HEK293T (cell line): ENCODE measurements at places on chromosomes 6 and 20.

DNA sequence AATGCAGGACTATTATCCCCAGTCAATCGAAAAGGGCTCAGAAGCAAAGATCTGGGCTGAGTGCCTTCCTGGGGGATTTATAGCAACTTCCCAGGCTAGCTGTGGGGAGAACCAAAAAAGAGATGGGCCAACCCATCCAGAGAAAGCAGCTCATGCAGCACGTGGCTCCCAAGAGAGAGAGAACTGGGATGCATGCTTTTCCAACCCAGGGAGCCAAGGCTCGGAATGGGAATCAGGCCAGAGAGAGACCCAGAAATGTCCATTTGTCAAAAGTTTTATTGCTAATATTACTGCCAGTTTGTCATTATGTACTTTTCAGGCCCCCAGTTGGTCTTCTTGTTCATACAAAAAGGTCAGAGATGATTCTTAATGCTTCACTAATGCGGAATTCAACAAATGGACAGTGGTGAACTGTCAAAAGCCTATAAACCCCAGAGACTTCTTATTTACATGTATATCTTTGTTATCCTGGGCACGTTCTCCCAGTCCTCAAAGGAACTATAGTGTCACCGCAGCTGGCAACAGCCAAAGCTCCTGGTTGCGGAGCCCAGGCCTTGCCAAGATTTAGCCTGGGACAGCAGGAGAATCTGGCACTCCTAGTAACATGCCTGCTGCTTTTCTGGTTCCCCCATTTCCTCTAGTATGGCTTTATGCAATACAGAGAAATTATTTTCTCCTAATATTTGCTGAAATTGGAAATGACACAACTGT, 139.1 kb upstream of the POU3F2 start:
- no peak for DNase-seq

GRCh38 chr6:33959661-33960344, 156.0 kb upstream of the MLN start:
- DNase-seq, result no peak

- DNase-seq, result no peak
Measured at GRCh38 chr6:90212274-90212673, 84.4 kb downstream of the BACH2 start.

DNA sequence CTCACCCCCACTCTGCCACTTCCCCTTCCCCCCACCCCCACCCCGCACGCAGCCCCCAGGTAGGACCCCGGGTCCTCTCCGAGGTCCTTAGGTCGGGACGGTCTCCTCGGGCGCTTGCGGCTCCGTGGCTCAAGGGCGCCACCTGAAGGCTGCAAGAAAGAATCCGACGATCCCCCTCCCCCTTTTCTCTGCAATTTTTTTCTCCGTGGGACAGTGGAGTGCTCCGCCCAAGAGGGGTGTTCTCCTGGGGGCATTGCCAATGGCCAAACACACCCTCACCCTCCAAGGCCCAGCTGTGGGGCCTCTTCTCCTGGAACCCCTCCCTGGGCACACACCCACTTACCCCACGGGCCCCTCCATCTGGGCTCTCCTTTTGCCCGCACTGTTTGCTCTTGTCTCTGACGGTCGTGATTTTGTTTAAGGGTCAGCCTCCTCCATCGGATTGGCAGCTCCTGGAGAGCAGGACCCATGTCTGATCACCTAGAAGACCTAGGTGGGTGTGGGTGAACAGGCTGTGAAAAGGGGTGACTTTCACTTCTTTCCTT, 1.1 kb upstream of the TMEM74B start:
- peak; percentile 81 for DNase-seq

- DNase-seq, result no peak
Measured at GRCh38 chr20:56032251-56032650, 26.9 kb upstream of the CBLN4 start.

DNA sequence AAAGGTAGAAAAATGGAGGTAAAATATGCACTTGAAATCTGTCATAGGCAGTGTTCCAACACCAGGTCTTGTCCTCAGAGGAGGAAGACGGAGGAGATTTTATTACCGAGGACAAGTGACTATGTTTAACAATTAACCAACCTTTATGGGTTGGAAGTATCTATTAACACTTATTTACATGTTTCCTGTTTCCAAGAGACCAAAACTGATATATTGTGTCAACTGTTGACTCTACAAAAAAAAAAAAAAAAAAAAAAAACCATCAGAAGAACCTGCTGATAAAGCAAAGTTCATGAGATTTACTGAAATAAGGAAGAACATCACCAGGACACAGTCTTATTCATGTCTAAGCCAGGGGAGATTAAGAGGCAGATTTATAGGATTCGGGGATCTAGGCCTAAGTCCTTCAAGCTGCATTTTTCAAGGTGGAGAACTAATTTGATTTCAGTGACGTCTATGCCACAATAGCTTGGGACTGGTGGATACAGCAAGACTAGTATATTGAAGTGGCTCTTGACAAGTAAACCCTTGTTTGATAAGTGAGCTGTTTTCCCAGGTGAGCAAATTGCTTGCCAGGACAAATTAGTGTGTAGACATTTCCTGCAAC, 126.6 kb upstream of the NAA20 start:
- no peak for DNase-seq

DNA sequence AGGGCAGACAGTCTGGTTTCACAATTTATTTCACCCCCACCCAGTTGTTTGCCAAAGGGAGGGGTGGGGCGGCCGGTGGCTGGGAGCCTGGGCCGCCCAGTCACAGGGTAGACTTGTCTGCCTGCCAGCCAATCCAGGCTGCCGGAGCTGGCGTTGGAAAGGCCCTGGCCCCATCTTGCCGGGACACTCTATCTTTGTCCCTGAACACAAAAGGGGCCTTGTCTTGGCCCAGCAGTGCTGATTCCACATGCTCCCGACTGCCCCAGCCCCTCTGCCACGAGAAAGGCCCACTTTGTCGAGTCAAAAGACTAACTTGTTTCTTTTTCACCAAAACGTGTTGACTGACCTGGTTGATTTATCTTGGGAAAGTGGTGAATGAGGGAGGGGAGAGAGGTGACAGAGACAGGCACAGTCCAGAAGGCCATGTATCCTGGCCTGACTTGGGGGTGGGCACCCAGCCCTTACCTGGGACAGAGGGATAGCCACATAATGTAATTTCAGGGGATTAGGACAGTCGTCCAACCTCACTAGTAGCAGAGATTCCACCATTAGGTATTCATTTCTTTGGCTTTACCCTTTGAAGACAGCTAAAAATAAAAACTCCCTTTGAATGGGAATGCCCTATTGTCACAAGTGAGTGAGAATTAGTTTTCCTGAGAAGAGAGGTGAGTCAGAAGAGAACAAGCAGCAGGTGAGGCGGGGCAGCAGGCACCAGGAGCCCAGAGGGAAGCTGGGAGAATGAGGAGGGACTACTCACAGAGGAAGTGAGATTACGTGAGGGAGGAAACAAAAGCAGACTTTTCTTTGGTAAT, 67.0 kb upstream of the SIRPA start:
- no peak for DNase-seq

DNA sequence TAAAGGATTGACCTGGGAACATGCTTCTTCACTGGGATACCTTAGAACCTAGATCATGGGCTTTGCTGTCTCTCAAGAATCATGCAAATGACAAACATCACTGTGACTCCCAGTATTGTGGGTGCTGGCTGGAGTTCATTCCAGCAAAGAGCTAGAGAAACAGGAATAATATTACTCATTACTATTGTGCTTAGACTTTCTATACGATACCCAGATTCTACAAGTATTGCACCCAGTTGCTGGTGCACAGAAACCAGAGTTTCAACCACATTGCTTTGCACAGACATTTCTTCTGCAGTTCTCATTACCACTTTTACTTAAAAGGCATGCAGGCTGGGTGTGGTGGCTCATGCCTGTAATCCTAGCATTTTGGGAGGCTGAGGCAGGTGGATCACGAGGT, 220.4 kb upstream of the ZNF217 start:
- DNase-seq, result no peak

DNA sequence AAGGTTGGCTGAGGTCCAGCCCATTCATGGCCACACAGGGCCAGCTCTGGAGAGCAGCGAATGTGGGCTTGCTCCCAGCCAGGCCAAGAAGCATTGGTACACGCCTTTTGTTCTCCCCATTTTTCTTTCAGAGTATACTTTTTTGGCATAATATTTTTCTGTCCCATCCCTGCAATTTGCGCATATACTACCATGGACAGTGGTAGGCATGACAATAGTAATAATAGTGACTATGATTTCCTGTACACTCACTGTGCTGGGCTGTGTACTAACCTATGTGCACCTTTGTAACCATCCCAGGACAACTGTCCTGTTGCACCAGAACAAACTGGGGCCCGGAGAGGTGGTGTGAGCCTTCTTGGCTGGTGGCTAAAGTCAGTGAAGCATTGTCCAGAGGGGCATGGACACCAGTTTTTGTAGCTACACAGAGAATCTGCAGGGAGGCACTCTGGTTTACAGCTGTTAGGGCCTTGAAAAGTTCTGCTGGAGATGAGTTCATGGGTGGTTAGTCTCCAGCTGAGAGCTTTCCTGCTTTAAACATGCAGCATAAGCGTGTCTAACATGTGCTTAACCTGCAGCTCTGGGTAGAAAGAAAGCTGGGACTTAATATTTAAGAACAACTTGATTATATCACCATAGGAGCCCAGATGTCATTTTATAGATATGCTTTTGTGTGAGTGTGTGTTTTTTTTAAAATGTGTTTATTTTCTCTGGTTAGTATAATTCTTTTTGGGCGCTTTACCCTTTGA, 38.2 kb downstream of the DTD1 start:
- no peak for DNase-seq

DNA sequence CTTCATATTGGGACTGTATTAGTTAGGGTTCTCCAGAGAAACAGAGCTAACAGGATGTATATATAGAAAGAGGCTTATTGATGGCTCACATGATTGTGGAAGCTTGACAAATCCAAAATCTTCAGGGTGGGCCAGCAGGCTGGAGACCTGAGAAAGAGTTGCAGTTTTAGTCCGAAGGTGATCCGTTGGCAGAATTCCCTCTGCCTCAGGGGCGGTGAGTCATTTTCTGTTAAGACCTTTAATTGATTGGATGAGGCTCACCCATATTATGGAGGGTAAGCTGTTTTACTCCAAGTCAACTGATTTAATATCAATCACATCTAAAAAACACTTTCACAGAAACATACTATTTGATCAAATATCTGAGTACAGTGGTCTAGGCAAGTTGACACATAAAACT, 113.6 kb downstream of the FLRT3 start:
- DNase-seq, result no peak

DNA sequence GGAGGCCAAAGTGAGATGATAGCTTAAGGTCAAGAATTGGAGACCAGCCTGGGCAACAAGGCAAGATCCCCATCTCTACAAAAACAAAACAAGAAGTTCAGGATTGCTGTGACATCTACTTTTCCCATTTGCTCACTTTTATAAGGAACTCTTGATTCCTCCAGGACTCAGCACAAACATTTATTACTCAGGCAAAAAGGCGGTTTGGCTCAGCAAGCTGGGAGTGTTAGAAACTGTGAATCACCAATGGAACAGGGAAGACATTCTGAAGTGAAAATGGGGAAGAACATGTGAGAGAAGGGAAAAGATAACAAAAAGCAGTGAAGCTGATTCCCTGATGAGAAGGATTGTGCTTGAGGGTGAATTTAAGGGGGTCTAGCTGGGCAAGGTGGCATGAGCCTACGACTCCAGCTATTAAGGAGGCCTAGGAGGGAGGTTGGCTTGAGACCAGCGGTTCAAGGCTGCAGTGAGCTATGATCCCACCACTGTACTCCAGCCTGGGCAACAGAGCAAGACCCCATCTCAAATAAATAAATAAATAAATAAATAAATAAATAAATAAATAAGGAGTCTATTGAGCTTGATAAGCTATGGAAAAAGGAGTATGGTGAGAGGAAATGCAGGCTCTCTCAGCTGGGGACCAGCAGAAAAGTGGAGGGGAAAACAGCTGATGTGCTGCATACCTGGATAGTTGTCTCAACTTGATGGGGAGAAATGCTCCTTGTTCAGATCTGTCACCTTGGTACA, 65.4 kb upstream of the HDDC2 start:
- DNase-seq, result no peak

DNA sequence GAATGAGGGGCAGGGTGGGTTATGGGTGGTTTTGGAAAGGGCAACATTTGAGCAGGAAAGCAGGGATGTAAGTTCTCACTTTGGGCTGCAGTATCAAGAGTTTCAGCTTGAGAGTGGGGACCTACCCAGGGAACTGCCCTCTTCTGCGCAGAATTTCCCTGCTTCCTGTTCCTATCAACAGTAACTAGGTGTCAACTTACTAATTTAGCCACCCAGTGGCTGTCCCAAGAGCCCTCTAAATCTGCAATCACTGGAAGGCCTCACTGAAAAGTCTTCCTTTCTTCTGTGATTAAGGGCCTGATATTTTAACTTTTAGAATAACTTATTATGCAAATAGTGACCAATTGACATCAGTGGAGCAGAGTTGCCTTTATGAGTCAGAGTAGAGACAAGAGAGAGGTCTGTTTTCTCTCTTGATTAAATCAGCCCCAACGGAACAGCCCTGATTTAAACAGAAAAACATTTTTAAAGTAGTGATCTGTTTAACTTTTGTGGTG, 118.2 kb upstream of the RIPOR2 start:
- no peak for DNase-seq

- no peak for DNase-seq
Measured at GRCh38 chr20:62564456-62565245, 77.7 kb upstream of the SLCO4A1 start.

GRCh38 chr6:26124781-26125685, 37.8 kb downstream of the HFE start:
- DNase-seq, result no peak

DNA sequence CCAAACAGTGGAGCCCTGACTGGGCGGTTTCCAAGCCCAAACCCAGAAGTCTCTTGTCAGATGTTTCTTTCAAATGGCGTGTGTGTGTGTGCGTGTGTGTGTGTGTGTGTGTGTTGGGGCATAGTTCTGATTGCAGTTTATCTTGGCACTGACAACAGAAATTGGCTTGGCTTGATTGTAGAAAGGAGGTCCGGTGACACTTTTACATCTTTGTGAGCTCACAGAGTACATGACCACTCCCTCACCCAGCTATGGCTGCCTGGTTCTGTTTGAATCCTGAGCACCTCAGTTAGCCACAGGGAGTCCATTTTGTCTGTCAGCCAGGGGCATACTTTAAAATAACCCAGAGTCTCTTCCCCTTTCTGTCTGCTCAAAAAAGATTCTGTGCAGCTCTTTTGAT, 276.3 kb downstream of the CD83 start:
- DNase-seq, result no peak

- no peak for DNase-seq
Measured at GRCh38 chr6:137815692-137816091, 51.4 kb upstream of the TNFAIP3 start.

- no peak for DNase-seq
Measured at GRCh38 chr6:36703982-36704381, 6.4 kb downstream of the RAB44 start.

DNA sequence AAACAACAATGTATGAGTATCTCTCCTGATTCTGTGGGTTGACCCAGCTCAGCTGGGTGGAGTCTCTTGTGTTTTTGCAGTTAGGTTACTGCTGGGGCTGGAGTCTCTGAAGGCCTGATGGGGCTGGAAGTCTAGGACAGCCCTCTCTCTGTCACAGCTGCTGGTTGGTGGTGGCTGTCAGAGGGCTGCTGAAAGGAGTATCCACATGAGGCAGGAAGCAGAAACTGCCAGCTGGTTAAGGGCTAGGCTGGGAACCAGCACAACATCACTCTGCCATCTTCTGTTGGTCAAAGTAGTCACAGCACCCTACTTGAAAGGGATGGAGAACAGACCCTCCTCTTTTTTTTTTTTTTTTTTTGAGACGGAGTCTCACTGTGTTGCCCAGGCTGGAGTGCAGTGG, 10.0 kb upstream of the PACSIN1 start:
- DNase-seq, result no peak
